Stimulated activated CD4-positive, alpha-beta T cell treated with anti-CD3 and anti-CD28 coated beads, Interleukin-12 subunit alpha, Interleukin-12 subunit beta, amount 100 ng/mL, for 48 hours (primary cell): ENCODE measurements at places on chromosomes 7 and 10.

- no peak for DNase-seq
Observed at GRCh38 chr7:92057375-92057774, 76.9 kb downstream of the CYP51A1 start.

DNA sequence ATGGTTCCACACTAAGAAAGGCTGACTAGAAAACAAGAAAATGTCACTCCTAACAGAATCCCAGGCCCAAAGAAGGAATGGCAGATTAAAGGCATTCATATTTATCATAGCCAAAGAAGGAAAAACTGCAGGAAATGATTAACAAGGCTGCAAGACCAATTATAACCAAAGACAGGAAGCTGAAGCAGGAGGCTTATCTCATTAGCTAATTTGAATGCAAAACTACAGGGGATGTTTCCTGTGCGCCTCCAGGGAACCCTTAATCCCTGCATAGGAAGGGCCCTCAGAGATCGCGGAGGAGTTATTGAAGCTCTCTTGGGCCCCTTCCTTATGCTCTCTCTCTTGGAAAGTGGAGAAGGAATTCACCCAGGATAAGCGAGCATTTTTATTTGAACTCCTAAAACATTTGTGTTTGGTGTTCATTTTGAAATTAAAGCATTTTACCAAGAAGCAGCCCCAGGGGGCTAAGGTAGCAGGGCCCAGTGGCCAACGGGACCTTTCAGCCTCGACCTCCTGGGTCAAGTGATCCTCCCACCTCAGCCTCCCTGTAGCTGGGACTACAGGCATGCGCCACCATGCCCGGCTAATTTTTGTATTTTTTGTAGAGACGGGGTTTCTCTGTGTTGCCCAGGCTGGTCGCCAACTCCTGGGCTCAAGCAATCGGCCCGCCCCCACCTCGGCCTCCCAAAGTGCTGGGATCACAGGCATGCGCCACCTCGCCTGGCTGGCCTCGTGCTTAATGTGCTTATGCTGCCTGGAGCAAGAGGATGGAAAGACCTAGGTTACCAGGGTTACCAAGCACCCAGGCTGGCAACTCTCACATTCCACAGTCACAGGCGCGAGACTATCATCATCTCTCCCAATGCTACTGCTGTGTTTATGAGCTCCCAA is 24.1 kb upstream of the PROSER2 start:
- no peak for DNase-seq

GRCh38 chr7:14069961-14070360 is 80.5 kb upstream of the ETV1 start:
- DNase-seq = no peak

- no peak for DNase-seq
Observed at GRCh38 chr10:16748749-16749148, 68.5 kb downstream of the RSU1 start.

DNA sequence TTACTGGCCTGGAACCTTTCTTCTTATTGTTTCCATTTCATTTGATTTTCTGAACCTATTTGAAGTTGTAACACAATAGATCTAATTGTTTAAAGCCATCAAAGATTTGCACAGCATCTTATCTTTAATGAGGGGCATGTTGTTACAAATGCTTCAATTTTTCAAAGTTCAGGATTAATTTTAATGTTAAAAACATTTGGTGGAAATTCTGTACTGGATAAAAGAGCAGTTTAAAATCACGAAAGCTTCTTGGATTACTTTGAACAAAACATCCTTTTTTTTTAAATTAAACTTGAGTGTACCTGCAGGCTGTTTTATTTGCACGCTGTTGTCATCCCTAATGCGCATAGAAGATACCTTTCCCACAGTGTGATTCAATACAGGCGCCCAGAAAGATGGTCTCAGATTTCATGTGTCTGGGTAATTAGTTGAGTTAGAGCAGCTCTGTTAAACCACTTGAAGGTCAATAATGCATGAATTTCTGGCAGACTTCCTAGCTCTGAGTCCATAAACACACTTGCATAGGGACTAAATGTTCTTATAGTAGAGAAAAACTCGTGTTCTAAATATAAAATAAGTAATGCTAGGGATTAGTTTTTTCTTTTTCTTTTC is 29.3 kb upstream of the DDX50 start:
- DNase-seq = no peak

DNA sequence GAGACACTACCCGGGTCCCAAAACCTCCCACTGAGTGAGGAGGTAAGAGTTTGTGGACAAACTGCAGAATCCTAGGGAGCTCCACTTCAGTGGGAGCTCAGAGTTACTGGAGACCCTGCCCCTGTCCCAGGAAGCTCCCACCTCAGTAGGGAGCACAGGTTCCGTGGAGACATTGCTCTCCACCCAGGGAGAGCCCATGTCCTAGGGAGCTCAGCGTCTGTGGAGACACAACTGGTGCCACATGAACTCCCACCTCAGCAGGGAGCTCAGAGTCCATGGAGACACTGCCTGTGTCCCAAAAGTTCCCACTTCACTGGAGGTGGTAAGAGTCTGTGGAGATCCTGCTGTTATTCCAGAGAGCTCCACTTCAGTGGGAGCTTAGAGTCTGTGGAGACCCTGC is 6.3 kb downstream of the MYO1G start:
- DNase-seq = no peak

DNA sequence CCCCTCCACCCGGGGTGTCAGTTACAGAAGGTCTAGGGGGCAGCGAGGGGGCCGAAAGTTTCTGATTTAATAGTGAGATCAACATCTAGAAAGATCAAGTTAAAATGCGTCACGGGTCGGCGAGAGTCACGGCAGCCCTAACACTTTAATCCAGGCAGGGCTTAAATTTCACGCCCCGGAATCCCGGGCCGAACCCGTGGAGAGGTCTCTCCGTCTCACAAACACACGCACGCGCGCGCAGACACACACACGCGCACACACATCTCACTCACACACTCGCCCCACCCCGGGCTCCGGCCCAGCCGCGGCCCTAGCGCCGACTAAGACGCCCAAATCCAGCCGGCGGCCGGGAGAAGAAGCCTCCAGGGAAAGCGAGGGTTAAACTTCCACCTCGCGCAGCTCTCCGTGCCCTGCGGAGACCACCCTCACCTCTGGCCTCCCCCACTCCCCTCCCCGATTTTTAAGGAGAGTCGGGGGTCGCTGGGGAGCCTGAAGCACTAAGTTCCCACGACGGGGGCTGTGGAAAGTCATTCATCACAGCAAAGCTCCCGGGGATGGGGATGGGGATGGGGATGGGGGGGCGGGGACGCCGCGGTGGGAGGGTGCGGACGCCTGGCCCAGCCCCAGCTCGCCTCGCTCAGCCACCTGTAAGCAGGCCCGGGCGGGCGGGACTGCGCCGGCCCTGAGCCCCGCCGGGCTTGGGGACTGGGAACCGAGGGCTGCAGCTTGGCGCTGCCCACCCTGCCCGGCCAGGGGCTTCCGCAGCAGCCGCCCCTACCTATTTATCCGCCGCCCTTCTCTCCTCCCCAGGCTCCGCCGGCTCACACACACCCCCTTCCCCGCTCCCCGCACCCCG is 1.6 kb downstream of the PDGFA start:
- no peak for DNase-seq

- DNase-seq = no peak
Observed at GRCh38 chr7:29300026-29300480, 105.5 kb downstream of the CHN2 start.

DNA sequence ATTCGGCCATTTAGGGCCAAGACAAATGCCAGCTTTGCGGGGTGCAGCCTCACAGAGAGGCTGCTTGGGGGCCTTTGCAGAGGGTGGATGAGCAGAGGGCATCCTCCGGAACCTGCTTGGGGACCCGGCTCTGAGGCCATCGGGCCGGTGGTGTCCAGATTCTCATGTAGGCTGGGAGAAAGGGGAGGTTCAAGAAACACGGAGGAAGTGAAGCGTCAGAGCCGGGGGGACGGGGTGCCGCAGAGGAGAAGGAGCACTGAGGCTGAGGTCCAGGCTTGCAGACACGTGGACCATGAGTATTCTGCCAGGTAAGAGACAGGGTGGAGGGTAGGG is 150.7 kb upstream of the SHH start:
- no peak for DNase-seq

DNA sequence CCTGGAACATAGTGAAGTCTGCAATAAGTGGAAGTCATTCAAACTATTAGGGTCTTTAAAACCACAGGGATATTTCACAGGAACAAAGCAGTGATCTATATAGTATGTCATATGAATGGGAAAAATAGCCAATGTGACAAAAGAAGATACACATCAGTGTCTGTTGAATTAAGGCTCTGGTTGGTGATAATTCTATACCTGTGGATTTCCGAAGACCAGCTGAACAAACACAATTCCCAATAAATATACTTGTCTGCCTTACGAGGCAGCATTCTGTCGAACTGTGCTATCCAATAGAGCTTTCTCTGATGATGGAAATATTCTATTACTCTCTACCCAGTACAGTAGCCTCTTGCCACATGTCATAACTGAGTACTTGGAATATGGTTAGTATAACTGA is 55.9 kb upstream of the CAV2 start:
- no peak for DNase-seq

- no peak for DNase-seq
Observed at GRCh38 chr7:79452032-79452494, 1.4 kb downstream of the MAGI2 start.

DNA sequence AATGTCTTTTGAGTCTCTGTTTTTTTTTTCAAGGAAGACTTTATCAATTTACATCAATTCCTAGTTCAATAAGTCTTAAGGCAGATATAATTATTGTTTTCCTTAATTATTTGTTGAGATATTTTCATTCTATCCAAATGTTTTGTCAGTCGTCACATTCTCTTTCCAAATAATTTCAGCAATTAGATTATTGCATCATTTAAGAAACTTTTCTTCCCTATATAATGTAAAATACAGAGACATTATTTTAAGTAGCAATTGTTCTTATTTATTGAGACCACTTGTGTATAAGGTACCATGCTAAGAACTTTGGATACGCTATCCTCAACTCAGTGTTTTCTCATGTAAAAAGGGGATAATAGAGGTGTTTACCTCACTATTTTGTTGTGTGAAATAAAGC is 38.1 kb upstream of the GNAT3 start:
- no peak for DNase-seq

- DNase-seq = no peak
Observed at GRCh38 chr10:106820579-106820978, 343.9 kb downstream of the SORCS1 start.

GRCh38 chr7:2038931-2039728 is 193.6 kb downstream of the MAD1L1 start:
- DNase-seq = no peak

DNA sequence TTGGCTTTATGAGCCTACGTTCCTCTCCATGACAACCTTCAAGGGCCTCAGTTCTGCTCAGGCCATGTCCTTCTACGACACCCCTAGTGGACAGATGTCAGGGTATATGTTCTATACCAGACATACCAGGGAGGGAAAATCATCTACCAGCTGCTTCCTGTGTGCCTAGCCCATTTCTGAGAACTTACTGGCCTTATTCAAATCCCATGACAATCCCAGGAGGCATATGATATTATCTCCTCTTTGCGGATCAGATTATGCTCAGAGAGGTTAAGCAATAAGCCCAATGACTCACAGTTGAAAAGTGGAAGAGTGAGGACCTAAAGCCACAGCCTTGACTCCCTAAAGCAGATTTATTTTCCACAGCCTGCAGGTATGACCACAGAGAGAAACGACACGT is 139.3 kb downstream of the GLI3 start:
- no peak for DNase-seq

DNA sequence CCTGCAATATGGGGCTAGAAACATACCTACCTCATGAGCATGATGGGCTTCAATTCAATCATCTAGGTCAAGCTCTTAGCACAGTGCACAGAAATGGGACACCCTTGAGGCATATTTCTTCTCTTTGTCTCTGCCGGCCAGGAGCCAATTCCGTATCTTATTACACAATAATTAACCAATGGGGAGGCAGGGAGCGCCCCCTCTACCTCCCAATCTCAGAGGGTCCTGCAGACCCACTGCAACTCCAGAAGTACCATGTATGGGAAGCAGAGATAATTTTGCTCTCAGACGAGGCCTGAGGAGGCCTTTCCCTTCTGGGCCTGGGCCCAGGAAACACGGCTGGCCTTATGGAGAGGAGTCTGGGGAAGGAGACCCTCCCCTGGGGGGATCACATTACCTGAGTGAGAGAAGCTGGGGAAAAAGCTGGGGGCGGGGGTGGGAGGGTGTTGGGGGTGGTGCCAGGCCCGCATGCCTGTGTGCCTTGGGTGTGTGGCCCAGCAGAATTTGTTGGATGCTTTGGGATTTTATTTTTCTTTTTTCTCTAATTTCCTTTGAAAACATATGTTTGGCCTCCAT is 155.5 kb downstream of the UBE2H start:
- no peak for DNase-seq

GRCh38 chr10:117399341-117400196 is 24.3 kb upstream of the PDZD8 start:
- no peak for DNase-seq

DNA sequence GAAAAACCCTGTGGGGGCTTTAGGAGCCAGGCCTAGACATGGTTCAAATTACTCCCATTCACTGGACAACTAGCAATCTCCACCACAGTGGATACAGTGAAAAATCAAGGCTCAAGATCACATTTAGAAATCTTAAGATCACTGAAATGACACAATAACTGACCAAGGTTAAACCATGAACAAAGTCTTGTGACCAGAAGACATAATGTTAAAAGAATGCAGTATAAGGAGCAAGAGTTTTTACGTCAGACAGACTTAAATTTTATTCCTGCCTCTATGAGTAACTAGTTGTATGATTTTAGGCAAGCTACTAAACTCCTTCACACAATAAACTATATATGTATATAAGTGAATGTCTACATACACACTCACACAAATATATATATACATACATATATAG is 68.5 kb downstream of the MICU1 start:
- DNase-seq = no peak

GRCh38 chr7:196283-196682 is 3.9 kb downstream of the FAM20C start:
- no peak for DNase-seq

DNA sequence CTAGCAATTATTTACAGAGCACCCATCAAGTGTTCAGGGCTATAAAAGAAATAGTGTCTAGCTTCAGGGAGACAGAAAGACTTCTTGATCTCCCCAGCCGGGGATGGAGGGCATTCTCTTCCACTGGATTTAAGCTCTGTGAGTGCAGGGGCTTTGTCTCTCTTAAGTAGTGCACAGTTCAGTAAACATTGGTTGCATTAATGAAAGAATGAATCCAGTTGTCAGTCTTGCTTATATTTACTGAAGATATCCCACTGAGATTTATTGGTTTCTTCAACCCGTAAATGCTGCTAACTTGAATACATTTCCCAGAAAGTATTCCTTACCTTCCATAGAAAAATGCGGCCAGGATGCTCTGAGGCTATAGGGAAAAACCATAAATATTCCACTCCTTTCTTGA is 41.9 kb downstream of the AUTS2 start:
- no peak for DNase-seq

DNA sequence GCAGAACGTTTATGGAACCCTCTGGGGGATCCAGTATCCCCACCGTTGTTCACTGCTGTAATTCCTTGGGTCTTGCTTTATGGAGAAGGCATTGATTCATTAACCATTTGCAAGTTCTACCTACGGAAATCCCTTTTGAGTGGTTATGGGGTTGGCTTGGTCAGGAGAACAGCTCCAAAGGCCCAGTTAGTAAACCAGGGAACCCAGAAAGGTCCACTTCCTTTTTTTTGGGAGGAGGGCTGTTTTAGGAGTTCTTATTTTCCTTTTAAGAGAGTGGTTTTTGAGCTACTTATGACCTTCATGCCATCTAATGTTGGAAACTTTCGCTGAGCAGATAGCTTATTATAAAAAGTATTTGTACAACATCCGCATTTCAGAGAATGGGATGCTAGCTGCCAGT is 1.3 kb downstream of the POR start:
- no peak for DNase-seq
